ENCODE measurements at places on chromosomes 5 and 9.

DNA sequence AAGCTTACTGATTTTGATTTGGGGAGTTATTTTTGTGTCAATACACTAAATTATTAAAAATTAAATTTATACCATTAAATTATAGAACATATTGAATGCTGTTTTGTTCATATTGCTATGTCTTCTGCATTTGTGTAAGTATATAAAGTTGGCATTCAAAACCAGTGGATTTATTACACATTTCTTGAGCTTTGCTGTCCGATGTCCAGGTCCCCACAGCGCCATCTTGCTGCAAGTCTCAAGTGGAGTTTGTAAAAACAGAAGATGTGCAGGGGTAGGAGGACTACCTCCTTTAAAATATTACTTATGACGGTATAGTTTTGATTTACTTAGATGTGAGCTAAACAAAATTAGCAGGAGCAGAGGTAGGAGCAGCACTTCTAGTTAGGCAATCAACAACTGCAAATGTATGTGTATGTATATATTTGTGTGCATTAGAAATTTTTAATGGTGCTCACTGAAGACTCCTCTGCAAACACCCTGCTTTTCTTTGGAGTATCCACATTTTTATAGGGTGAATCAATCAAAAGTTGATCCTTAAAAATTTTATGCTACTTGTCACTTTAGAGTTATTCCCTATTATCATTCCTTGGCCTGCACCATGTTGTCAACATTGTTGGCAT lies 37.4 kb downstream of the CPEB4 start:
- DNase-seq: no peak

DNA sequence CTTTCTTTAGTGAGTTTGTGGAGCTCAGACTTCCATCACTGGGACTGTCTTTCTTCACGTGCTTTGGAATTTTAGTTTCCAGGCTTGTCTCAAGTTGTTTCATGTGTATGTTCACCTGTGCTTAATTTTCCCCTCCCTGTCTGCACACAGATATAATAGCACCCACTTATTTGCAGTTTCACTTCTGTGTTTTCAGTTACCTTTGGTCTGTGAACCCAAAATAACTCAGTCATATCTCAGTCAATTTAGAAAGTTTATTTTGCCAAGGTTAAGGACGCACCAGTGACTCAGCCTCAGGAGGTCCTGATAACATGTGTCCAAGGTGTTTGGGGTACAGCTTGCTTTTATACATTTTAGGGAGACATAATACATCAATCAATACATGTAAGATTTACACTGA lies 330.4 kb downstream of the ICE1 start:
- no peak for DNase-seq

DNA sequence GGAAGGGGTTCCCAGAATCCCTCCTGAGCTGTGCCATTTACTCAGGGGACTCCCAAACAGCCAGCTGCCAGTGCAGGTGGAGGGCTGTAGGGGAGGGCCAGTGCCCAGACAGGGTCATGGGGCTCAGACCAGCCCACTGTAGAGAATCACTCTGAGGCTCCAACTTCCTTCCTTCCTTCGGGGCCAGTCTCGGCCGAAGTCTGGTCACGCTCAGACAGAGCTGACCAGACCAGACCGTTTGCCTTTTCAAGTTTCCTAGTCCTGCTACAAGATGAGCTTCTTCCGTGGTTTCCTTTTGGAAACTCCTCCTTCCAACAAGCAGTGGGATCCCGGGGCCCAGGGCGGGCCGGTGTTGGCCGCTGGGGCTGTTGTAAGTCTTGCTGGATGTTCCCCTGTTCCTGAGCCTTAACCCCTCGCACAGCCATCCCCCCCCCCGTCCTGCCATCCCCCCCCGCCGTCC lies 52.6 kb downstream of the SAR1B start:
- DNase-seq: no peak

DNA sequence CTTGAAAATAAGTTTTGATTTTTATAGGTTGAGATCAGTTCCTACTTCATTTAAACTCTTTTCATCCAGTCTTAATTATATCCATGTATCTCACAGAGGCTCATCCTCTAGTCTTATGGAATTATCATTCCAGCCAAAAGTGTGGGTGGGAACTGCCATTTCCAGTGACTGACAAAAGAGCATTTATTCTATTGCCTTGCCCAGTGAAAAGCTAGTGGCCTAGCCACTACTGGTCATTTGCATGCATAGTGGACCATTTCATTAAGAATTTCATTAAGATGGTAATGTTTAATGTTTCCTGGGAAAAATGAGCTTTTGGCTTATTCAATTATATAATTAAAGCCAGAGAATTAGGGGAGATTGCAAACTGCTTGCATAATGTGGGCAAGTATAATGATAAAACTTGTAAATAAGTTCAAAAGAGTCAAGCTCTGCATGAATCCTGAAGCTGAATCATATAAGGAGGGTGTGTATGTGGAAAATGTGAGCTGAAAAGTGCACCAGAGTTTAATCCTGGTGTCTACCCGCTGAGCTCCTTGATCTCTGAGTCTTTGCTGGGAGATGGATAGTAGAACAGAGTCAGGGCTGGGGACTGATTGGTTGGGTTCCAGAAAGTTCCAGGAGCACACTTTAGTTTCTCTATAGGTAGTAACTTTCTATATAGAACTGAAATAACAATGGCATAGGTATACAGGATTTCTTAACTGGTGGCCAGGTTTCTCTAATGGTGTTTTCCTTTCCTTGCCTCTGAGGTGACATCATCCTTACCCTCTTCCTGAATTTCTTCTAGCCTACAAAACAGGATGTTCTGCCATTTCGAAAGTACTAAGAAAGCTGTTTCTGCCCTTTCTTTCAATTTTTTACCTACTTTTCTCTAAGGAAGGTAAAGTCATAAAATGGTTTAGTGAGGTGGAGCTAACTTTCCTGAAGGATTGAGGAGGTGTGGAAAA lies 78.5 kb downstream of the KIF4B start:
- DNase-seq: no peak

GRCh38 chr5:107805824-107806223 lies 135.1 kb upstream of the EFNA5 start:
- DNase-seq: peak; percentile 92

- DNase-seq: no peak
These were observed 1.0 kb upstream of the FBXW11 start for GRCh38 chr5:172007175-172008110.

DNA sequence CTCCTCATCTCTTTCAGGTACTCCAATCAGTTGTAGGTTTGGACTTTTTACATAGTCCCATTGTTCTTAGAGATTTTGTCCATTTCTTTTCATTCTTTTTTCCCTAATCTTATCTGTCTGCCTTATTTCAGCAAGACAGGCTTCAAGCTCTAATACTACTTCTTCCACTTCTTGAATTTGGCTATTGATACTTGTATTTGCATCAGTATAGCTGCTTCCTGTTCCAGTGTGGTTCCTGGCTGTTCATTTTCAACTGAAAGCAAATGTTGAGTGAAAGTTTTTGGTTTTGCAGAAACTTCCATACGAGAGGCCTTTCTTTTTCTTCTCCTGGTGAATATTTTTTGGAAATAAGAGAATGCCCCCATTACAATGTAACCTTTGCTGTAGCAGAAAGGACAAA lies 12.0 kb upstream of the IFNA1 start:
- no peak for DNase-seq

GRCh38 chr5:10896016-10896415 lies 135.0 kb upstream of the DAP start:
- DNase-seq: no peak

DNA sequence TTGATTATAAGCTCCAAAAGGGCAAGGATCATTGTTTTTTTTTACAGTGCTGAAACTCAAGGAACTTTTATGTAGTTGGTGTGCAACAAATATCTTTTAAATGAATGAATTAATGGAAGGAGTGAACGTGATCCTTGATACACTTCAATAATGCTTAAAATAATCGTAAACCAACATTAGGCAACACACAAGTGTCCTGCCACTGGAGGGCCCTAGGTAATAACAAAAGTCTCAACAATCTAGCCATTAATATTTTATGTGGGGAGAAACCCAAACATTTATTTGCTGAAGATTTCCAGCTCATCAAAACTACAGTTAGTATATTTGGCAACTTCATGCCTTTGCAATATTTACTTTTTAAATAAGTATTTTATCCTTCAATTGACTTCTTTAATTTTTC lies 309.0 kb upstream of the FBXL7 start:
- DNase-seq: peak; percentile 6

DNA sequence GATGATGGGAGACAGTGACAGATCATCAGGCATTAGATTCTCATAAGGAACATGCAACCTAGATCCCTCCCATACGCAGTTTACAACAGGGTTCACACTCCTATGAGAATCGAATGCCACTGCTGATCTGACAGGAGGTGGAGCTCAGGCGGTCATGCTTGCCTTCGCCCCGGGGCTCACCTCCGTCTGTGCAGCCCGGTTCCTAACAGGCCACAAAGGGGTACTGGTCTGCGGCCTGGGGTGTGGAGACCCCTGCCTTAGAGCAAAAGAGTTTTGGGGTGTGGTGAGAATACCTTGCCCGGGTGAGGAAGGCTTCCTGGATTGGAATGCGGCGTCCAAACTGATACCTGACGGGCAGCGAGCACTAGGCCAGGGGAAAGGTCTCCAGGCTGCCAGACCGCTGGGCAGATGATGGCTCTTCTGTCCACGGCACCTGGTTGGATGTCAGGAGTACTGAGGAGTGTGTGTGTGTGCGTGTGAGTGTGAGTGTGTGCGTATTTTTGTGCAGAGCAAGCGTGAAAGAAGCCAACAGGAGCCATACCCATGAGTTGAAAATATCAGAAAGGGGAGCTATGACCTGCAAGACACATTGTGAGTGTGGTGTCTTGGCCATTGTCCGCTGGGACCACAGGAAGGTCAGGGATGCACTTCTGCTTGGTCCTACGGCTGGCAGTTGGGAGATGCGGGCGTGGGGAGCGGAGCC lies 55.4 kb downstream of the ACER2 start:
- no peak for DNase-seq

DNA sequence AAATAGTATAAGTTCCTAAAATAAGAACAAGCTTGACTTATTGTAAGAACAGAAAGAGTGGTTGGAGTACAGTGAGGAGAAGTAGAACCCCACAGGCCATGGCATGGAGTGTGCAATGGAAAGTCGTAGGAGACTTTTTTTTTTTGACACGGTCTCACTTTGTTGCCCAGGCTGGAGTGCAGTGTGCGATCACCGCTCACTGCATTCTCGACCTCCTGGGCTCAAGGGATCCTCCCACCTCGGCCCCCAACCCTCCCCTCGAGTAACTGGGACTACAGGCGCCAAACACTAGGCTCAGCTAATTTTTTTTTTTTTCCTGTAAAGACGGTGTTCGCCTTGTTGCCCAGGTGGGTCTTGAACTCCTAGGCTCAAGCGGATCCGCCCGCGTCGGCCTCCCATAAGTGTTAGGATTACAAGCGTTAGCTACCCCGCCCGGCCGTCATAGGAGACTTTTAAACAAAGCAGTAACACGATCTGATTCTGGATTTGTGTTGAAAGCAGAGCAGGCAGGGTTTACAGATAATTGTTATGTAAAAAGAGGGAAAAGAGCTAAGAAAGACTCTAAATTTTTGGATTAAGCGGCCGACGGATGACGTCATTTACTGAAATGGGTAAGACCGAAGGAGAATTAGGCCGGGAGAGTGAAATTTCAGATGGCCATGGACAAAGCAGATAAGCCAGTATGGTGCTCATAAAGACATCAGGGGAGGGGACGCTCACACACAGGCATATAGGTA lies 752 bp downstream of the TSTD2 start:
- DNase-seq: no peak

GRCh38 chr9:726005-726404 lies 115.5 kb upstream of the DMRT1 start:
- no peak for DNase-seq

- no peak for DNase-seq
These were observed 111.1 kb downstream of the ARHGAP26 start for GRCh38 chr5:142881076-142881783.

DNA sequence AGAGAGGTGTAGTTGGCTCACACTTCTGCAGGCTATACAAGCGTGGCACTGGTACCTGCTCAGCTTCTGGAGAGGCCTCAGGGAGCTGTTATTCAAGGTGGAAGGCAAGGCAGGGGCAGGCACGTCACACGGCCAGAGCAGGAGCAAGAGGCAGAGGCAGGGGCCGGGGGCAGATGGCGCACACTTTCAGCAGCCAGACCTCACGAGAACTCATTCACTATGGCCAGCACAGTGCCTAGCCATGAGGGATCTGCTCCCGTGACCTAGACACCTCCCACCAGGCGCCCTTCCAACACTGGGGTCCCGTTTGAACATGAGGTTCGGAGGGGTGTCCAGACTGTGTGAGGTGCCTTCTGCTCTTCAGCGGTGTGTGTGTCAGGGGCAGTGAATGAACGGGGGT lies 71.0 kb upstream of the FCN1 start:
- DNase-seq: no peak

GRCh38 chr9:114717908-114718486 lies 36.0 kb upstream of the TEX48 start:
- no peak for DNase-seq

GRCh38 chr9:36325081-36325828 lies 67.0 kb upstream of the GNE start:
- DNase-seq: no peak

GRCh38 chr9:120845255-120845654 lies 2.5 kb upstream of the PSMD5 start:
- no peak for DNase-seq

DNA sequence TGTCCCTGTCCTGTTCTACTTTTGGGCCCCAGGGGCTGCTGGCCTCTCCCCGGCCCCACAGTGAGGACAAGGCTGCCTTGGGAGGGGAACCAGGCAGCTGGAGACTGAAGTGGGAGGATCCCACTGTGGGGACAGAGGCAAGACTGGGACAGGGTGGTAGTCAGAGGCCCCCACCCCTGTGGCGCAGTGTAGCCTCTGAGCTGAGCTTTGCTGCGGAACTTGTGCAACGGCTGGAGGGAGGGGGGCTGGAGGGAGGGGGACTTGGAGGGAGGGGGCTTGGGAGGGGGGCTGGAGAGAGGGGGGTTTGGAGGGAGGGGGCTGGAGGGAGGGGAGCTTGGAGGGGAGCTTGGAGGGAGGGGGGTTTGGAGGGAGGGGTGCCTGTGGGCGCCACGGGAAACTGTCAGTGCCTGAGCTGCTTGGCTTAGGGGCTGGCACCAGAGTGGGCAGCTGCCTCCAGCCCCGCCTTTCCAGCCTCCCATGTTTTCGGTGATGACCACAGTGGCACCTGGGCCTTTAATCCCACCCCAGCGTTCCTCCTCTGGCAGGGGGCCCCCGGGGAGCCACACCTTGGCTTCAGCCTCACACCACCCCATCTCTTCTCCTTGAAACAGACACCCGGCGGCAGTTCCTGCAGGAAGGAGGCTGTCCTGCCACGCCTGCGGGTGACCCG lies 2.3 kb upstream of the FUT7 start:
- no peak for DNase-seq

- DNase-seq: no peak
These were observed 8.2 kb downstream of the IL17B start for GRCh38 chr5:149370878-149371277.

- DNase-seq: no peak
These were observed 39.2 kb downstream of the NEK6 start for GRCh38 chr9:124296796-124297550.

Data from NCI-H2171 treated with DMSO at 0.1 percent for 48 hours (cell line).